ENCODE measurements at places on chromosomes 5 and 9.

- DNase-seq: peak; percentile 36
Measured at GRCh38 chr5:73826301-73827105, 200.5 kb downstream of the ARHGEF28 start.

GRCh38 chr5:77491783-77492652, at the start of gene WDR41:
WDR41 (minus strand) TSS chr5:77492316; CDS start chr5:77492220, 96 bp downstream.
- DNase-seq: peak; percentile 96

GRCh38 chr9:119986713-119987112, 593.3 kb downstream of the CDK5RAP2 start:
- DNase-seq: no peak

- no peak for DNase-seq
Measured at GRCh38 chr5:146467760-146468159, 20.6 kb downstream of the TCERG1 start.

DNA sequence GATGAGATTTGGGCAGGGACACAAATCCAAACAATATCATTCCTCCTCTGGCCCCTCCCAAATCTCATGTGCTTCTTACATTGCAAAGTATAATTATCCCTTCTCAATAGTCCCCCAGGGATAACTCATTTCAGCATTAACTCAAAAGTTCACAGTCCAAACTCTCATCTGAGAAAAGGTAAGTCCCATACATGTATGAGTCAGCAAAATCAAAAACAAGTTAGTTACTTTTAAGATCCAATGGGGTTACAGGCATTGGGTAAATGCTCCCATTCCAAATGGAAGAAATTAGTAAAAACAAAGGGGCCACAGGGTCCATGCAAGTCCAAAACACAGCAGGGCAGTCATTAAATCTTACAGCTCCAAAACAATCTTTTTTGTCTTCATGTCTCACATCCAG, 917.9 kb upstream of the CDH10 start:
- DNase-seq: no peak

DNA sequence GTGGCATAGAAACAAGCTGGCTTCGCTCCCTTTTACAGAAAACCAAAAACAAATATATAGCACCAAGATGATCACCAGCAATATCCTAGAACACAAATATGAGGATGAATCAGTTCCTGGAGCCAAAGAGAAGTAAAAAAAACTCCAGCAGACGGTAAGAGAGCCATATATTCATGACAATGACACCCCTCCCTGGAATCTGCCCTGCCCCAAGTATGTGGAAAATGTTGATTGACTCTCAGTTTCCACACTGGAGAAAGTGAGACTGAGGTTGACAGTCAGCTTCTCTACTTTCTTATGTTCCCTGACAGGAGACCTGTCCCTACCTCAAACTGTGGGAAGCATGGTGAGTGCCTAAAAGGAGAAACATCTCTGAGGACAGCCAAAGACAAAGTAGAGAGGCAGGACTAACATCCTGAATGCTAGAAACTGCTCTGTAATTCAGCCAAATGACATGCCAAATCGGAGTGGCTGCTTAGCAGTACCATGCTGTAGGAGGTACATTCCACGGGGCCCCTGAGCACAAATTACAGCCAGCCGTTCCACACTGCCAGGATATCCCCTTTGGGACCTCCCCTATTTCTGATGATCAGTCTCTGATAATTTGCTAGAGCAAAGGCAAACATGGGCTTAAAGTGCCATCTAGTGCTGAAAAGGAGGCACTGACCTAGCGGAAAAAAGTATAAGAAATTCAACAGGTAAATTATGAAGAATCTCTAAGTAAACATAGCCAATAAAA, 424.0 kb upstream of the RGMB start:
- peak; percentile 44 for DNase-seq

- DNase-seq: no peak
Measured at GRCh38 chr9:130900701-130901497, 4.3 kb upstream of the QRFP start.

Data from AG08396 (cell line).